Stimulated activated CD8-positive, alpha-beta memory T cell treated with anti-CD3 and anti-CD28 coated beads, Interleukin-15, amount 100 ng/mL, for 4 hours (primary cell): ENCODE measurements at places on chromosomes 7 and 10.

- no peak for DNase-seq
Measured at GRCh38 chr7:151053096-151053495, 4.6 kb downstream of the CDK5 start.

DNA sequence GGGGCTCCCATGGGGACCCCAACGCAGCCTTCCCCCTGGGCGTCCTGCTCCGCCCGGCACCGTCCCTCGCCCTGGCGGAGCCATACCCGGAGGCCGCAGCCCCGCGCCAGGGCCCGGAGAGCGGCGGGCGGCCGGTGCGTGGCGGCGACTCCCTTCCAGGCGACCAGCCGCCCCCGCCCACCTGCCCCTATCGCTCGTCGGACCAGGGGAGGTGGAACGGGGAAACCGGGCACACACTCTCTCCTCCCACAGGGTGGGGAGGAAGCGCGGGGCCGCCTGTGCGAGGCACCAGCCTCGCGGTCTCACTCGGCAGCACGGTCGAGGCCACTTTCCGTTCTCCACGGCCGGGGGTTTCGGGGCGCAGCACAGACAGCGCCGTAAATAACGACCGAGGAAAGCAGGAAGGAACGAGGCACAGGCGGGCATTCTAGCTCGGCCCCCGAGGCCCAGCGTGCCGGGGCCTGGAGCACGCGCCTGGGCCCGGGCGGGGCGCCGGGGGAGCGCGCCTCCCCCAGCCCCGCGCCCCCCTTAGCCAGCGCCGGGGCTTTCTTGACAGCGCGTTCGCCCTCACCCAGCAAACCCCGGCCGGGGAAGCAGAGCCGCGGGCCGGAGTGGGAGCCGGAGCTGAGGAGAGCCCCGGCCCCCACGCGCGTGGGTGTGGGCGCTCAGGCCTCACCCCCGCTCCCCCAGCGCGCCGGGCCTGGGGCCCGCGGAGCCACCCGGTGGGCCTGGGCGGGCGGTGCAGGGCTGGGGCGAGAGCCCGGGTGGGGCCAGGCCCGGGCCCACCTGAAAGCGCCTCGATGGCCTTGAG, 936 bp downstream of the IGF2BP3 start:
- no peak for DNase-seq

GRCh38 chr10:93827056-93827804, 66.5 kb upstream of the SLC35G1 start:
- no peak for DNase-seq

DNA sequence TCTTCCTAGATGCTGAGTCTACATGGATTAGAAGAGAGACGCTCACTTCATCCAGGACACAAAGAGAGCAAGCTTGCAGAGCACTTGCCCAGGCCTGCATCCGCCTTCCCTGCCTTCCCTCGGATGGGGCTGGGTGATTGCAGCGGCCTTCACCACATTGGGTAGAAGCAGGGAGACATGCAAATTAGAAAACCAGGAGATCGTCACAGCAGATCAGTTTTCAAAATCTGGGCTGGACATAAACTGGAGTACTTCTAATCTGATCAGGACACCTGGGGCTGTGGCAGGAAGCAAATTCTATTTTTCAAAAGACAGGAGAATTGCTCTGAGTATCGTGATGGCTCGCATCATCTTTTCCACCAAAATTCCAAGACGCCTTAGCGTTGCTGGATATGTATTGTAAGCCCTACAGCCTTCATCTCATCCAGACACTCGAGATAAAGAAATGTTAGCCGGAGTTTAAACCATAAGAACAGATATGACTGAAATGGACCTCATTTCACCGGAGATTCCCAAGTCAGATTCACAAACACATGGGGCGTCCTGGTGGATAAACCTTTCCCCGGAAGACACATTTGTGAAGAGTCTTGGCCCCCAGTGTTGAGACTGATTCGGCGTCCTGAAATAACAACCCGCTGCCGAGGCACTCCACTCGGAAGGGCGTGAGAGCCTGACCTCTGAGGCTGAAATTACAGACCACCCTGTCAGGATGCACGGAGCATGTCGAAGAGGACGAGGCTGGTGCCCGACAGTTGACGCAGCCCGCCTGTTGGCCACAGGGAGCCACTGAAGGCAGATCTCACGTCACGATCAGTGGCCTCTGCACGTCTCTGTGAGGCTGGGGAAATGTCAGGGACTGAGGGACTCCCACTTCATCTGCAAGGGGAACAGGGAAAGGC, 91.2 kb upstream of the PARD3 start:
- DNase-seq, result no peak

GRCh38 chr7:70376561-70377031, 755.3 kb upstream of the GALNT17 start:
- DNase-seq, result no peak

GRCh38 chr10:107924458-107924857, 760.0 kb upstream of the SORCS1 start:
- no peak for DNase-seq

GRCh38 chr7:139718141-139718540, 59.7 kb downstream of the HIPK2 start:
- no peak for DNase-seq

- DNase-seq, result no peak
Measured at GRCh38 chr10:580778-581177, 108.7 kb downstream of the DIP2C start.

DNA sequence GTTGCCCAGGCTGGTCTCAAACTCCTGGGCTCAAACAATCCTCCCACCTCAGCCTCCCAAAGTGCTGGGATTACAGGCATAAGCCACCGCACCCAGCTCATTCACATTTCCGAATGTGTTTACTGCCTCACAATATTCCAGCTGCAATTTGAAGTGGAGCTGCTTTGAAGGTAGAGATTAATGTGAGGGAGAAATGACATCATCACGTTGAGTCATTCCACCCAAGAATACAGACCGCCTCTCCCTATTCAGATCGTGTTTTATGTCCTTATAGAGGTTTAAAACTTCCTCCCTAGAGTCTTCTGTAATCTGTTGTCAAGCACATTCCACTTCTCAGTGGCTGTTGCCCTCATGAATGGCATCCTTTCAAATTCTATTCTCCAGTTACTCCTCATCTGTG, 100.4 kb upstream of the PDGFA start:
- no peak for DNase-seq

- DNase-seq, result no peak
Measured at GRCh38 chr7:2818121-2818520, 26.0 kb downstream of the GNA12 start.

DNA sequence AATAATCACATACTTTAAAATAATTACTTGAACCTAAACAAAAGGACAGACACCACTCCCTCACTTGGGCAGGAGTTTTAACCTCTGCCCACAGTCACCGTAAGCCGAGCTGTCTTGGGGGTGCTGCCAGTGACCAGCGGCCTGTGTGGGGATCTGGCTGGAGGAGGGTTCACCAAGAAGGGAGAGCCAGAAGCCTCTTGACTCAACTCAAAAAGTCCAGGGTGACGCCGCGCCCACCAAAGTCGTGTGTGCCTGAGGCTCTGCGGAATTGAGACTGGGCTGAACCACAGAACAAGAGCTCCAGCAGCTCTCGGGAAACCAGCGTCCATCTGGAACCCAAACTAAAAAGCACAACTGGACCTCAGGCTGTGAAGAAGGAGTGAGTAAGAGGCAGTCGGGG, 35.8 kb downstream of the ZFAND2A start:
- DNase-seq, result no peak

- no peak for DNase-seq
Measured at GRCh38 chr10:23065181-23065948, 30.0 kb upstream of the MSRB2 start.

GRCh38 chr7:106563466-106564150, 97.3 kb downstream of the CCDC71L start:
- no peak for DNase-seq

DNA sequence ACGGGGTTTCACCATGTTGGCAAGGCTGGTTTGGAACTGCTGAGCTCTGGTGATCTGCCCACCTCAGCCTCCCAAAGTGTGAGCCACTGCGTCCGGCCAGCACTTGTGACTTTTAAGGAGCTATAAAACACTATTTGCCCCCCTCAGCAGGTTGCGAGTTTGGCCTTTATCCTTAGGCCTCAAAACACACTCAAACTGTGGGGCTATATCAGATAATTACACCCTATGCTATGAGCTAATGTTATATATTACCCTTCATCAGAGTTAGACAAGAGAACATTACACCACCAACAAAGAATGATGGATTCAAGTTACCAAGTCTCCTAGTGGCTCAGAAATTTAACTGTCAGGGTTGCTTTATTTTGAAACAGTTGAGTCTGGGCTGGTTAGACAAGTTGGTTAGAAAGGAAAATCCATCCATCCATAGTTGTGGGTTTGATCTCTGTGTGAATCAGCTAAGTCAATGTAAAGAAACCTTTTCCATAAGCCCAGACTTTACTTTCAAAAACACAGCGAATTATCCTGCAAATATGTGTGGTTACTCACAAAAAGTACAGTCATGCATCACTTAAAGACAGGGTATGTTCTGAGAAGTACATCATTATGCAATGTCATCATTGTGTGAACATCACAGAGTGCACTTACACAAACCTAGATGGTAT, 115.8 kb downstream of the SEMA3D start:
- no peak for DNase-seq

GRCh38 chr10:17768957-17769356, 17.0 kb downstream of the TMEM236 start:
- DNase-seq, result no peak
